ENCODE measurements at places on chromosomes 4 and X.

GRCh38 chrX:53227224-53227765 is 2.3 kb upstream of the KDM5C start:
- no peak for DNase-seq

DNA sequence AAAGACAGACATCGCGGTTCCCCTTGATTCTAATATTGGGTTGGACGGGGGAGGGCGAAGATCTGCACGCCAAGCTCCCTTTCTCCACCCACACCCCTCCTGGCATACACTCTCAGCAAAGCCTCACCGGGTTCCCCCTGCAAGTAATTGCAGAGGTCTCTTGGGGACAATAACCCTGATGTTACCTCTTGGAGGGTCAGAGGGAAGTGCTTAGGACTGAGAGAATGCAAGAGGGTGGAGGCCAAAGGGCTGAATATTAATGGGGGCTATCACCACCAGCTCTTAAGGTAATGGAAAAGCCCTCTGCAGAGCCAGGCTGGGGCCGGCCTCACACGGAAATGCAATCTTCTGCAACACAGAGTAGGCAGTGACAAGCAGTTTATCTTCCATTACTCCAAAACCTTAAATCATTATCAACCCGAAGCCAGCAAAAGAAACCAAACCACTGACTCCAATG is 344.1 kb upstream of the GATB start:
- DNase-seq = no peak

DNA sequence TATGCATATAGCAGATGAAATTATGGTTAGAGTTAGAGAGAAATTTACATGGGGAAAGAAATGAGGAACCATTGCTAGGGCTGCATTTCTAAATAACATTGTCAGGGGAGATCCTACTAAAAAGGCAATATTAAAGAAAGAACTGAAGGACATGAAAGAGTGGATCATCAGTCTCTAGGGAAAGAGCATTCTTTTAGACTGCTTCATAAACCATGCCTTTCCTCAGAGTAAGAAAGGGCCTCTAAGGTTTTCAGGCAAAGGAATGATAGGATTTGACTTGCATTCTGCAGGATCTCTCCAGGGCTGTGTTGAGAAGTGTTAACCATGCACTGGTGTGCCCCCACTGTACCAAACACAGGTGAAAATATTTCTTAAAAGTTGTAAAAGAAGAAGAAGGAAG is 385.4 kb upstream of the MAD2L1 start:
- DNase-seq = no peak

- no peak for DNase-seq
Measured at GRCh38 chr4:176595257-176595656, 197.5 kb downstream of the VEGFC start.

DNA sequence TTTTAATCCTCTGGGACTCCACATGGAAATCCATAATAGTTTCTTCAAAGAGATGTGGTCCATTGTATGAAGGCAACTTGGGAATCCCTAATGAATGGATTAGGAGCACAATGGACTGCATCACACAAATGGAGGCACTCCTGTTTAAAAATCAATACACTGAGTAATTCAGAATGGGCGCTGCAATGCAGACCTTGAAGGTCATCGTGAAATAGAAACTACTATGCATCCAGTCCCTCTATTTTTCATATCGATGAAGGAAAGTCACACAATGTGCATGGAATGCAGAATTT is 98.8 kb upstream of the EGFL6 start:
- no peak for DNase-seq

GRCh38 chrX:70808942-70809940 is 99.3 kb downstream of the TEX11 start:
- no peak for DNase-seq

DNA sequence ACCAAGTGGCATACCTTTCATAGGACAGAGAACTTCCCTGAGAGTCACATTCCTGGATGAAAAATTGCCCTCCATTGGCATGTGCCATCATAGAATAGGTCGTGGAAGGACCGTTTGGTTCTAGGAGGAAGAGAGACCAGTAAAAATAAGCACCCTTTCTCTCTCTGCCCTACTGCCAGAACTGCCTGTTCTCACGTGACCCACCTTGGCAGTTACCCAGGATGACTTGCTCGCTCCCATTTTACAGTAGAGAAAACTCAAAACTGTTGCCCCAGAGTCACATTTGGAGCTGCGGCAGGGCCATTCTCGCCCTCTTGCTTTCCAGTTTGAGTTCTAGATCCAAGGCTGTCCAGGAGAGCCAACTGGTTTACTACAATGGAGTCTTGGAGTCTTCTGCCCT is 1.1 kb upstream of the NLGN3 start:
- DNase-seq = no peak

- DNase-seq = no peak
Measured at GRCh38 chr4:118849867-118850487, 14.1 kb upstream of the SEC24D start.

DNA sequence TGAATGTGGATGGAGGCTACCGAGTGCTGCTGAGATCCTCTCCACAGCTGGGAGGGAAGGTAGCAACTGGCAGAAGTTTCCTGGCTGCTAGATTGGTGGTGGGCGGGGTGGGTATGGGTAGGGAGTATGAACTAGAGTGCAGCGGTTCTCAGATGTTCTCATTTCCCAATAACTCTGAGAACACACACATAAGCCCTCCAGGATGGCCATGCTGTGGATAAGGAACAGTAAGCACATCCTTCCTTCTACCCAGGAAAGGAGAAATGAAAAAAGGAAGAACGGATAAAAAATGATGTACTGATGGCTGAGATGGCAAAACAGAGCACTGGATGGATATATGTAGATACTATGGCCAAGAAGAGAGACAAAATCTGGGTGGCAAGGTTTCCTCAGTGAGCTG is 116.0 kb downstream of the ZNF827 start:
- DNase-seq = no peak

DNA sequence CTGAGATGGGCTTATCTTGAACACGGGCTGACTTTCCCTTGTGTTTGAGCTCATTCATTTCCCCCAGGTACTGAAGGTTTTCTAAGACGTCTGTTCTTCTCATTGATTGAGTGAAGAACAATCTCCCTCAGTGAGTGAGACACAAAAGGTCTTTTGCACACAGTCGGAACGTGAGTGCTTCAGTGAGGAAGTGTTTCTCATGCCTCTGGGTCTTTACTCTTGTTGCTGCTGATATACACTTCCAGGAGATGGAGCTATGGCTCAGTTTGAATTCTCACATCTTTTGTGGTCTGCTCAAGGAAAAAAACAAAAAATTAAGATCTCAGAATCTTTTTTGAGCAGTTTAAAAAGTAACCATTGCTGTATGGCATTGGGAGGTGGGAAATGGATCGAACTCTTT is 981.9 kb upstream of the TENM3 start:
- DNase-seq = no peak

DNA sequence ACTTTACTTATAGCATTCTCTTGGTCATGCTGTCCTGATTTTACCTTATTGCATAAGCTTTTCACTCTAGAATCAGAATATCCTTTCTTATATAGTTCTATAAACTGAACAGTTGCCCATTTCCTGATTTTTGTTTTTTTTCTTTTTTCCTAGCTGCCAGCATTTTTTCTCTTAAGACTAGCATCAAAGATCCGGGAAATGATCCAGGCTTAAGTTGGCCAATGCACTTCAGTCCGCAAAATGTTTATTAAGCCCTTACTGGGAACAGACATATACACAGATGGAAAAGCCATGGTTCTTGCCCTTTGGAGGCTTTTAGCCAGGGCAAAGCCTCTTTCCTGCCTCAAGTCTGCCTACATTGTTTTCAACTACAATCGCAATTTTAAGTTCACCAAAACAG is 10.1 kb upstream of the BMP2K start:
- DNase-seq = no peak

GRCh38 chrX:31268359-31268758 is 196.5 kb upstream of the FTHL17 start:
- DNase-seq = no peak

GRCh38 chrX:106734827-106735226 is 8.3 kb downstream of the RNF128 start:
- no peak for DNase-seq

GRCh38 chr4:18980516-18981233 is 959.1 kb upstream of the LCORL start:
- no peak for DNase-seq

DNA sequence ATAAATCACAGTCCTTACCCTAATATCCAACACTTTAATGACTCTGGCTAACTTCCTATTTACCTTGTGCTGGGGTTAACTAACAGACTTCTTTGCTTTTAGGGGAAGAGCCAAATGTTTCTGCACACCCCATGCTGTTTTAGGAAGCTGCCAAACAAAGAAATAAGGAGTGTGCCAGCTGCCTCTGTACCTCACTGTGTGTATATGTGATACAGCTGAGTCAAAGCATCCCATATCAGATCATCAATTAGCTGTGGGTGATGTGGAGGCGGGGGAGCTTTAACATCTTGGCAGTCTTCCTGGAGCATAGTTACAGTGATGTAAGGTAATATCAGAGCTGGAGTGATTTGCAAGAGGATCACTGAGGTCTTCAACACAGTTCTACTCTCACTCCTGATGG is 95.4 kb downstream of the COL25A1 start:
- DNase-seq = no peak

DNA sequence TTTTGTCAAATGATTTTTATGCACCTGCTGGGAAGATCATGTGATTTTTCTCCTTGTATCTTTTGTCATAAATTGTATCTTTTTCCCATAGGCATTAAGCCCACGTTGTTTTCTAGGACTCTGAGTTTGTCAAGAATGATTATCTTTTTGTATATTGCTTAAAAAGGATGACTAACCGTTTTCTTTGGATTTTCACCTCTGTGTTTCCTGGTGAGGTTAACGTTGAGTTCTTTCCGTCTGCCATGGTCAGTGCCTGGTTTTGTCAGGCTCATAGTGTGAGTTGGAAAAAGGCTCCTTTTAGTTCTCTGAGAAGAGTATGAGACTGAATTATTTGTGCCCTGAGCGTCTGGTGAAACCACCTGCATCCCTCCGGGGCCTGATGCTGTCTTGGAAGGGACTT is 21.9 kb downstream of the PCGF3 start:
- no peak for DNase-seq

DNA sequence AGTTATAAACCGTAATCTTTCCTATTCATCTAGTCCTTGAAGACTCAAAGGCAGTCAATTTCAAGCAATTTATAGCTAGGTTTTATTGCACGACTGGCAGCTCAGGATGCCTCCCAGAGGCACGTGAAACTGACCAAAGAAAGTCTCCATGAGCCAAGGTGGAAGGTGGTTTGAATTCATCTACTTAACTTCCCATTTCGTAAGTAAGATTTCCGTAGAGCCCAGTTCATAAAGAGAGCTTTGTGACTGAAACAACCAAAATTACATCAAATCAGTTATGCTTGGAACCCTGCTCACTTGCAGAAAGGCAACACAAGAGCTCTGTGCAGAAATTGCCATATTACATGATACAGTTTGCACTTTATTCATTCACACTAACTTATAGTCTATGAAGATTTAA is 556.0 kb downstream of the TRIML1 start:
- DNase-seq = no peak

DNA sequence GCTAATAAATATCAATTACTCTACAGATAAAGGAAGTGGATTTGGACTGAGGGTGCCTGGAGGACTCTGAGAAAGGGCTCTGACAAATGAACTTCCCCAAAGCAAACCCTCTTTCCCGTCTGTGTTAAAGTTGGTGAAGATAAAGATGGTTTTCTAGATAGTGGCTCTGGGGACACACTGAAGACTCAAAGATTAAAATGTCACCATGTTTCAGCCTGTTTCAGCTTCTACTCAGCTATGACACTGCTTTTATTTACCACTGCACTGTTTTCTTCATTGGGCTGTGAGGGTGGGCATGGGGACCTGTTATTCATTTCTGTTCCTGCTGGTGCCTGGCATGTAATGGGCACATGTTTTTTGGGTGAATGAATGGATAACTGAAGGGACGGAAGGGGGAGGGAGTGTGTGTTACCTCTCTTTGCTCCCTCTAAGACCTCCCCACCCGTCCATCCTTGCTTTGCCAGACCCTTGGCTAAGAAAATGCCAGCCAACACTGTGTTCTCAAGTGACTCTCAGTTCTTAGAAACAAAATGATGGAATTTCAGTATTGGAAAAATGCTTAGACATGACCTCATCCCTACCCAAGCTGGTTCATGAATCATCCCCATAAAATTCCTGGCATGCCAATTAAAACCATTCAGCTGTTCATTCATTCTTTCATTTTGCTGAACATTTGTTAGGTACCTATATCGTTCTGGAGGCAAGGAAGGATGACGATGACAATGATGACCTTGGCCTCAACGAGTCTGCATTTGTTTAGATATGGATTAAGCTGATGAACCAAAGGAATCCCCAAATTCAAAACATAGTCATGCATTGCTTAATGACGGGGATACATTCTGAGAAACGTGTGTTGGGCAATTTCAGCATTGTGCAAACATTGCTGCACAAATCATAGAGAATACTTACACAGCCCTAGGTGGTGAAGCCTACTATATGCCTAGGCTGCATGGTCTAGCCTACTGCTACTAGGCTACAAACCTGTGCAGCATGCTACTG is 13.4 kb upstream of the STK32B start:
- DNase-seq = no peak

DNA sequence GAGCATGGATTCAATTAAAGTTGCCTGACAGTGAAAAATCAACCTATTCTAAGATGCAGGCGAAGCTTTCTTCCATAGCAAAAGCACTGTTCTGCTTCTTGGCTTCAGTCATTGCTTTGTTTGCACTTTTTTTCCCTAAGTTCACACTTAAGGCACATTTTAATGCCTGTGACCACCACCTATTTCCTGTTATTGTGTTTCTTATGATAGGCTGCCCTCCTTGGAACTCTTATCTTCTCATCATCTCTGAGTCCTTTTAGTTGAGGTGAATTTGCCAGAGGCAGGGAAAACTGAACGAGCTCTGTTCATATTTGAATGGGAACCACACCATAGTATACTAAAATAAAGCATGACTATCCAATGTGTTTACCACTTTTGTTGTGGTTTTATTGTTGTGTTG is 119.8 kb downstream of the SPCS3 start:
- DNase-seq = no peak

GRCh38 chr4:10639100-10639499 is 45.5 kb downstream of the CLNK start:
- no peak for DNase-seq

DNA sequence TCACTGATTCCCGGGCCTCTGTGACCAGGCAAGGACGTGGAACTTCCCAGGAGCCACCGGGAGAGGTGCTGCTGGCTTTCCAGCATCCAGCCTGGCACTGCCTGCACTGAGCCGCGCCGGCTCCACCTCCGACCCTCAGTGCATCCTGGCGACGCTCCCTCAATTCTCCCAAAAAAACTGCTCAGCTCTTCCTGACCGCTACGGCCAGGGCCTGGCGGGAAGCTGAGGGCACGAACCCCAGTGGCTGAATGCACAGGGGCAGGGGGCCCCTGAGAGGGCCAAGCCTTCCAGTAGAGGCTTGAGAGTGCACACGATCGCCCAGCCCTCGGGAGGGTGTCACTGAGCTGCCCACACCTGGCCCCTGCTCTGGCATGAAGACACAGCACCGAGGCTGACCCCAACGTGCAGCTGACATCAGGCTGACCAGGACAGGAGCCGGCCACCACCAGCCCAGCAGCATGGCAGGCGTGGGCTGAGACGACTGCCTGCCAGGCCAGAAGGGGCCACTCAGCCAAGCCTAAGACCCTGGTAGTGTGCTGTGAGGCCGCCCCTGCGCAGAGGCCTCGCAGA is 6.9 kb downstream of the CTBP1 start:
- no peak for DNase-seq

- DNase-seq = no peak
Measured at GRCh38 chr4:3284734-3285557, 7.9 kb upstream of the RGS12 start.

- no peak for DNase-seq
Measured at GRCh38 chrX:13688384-13688957, 457 bp upstream of the RAB9A start.

GRCh38 chr4:144648042-144648441 is 2.1 kb downstream of the HHIP start:
- no peak for DNase-seq

Data from T47D (cell line).